Activated CD4-positive, alpha-beta T cell treated with anti-CD3 and anti-CD28 coated beads for 1 hour (primary cell): ENCODE measurements at places on chromosomes 6 and 20.

DNA sequence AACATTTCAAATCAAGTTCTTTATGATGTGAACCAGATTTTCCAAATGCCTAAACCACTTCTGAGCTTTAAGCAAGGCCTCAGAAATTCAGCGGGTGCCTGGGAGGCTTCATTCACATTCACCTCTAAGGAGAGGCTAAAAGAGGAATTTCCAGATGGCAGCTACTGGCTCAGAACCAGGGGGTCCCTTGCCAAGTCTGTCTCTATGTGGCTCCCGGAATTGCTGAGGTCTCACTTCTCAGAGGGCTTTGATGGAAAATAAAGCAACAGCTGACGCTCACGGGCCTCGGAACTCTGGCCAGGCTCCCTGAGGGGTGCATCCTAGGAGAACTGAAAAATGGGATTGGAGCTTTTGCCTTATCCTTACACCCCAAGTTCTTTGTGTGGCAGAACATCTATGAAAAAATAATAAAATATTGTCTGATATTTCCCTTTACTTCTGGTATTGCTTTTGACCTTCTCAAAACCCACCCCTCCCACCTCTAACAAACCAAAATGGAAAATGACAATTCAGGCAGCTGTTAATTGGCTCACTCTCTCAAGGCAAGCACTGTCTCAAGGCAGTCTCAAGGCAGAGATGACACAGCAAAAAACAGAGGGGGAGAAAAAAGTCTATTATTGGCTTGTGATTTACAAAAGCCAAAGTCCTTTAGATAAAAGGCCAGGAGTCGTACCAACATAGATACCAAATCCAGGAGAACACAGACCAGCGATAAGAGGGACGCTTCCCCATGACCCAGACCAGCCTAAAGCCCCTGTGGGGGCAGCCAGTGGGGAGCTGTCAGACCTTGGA, 21.8 kb upstream of the LRRN4 start:
- DNase-seq, result no peak

- DNase-seq, result no peak
Measured at GRCh38 chr20:38844963-38845362, 39.5 kb downstream of the PPP1R16B start.

DNA sequence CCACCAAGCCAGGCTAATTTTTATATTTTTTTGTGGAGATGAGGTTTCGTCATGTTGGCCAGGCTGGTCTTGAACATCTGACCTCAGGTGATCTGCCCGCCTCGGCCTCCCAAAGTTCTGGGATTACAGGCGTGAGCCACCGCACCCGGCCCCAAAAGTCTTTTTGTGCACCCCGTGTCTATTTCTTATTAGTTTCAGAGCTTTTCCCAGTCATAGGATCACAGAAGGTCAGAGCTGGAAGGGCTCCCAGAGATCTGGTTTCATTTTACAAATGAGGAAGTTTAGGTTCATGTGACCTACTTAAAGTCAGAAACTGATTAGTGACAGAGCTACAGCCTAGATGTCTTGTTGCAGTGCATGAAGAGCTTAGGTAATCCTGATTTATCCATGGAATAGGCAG, 1.6 kb upstream of the OGFRL1 start:
- DNase-seq, result no peak

GRCh38 chr6:84348801-84349200, 121.4 kb upstream of the CEP162 start:
- no peak for DNase-seq

DNA sequence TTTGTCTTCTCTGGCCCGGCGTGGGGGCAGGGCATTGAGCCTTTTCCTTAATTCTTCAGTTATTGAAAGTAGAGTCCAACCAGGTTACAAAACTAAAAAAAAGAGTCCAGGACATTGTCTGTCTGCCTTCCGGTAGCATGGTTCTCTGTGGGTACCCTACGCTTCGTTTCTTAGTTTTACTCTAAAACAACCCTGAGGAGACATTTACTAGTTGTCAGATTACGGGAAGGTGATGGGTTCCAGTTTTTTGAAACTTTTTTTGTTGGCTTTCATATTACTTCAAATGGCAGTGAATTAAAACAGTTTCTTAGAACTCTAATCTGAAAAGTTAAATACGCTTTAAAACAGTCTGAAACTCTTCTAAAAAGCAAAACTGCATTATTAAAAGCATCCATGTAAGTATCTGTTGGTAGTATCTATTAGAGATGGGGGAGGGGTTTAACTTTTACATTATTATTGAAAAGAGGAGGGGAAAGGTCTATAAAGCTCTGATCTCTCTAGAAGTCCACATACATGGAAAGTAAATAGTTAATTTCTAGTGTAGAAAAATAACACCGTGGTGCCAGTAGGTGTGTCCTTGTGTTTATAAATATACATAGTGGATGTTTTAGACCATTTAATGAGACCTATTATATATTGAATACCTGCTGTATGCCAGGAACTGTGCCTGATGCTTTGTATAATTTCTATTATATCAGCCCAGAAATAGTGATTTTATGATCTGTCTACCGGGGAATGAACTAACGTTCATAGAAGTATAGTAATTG, 2.2 kb downstream of the BICRAL start:
- DNase-seq, result no peak

DNA sequence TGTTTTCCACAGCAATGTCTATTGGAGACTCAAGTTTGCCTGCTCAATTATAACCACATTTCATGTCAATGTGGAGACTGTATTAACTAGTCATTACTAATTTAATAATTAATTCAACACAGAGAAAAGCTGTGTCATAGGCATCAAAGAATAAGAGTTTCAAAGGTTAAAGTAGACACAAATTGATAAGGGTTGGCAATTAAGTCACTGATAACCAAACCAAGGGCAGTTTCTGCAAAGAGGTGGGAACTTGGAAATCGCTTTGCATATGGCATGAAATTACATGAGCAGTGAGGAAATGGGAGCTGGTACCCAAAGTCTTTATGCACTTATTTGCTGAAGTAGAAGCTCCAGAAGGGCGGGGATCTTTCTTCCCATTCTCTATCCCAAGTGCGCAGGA, 34.2 kb downstream of the GCLC start:
- DNase-seq, result no peak

GRCh38 chr6:70180183-70180900, 122.5 kb downstream of the COL9A1 start:
- DNase-seq, result no peak

DNA sequence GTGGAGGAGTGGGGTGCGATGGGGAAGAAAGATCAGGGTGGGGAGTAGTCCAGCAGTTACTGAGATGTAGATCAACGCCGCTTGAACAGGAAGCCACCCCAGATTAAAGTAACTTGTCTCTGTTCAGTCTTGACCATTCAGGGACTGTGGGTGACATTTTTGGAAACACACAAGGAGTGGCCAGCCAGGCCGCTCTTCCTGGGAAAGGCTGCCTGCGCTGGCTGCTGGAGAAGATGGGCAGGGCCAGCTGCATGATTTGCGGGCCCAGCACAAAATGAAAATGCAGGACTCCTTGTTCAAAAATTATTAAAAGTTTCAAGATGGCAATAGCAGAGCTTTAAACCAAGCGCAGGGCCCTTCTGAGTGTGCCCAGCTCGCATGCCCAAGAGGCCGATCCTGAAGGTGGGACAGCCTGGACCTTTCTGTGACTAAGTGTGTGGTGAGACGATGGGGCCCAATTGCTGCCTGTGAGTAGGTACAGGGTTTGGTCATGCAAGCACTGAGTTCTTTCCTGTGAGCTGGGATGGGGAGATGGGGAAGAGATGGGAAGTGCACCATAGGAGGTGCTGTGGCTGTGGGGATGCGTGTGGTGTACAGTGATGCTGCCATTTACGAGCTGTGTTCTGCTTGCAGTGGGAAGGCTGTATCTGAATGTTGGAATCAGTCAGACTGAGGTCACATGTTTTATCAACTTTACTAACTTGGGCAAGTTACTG, 51.3 kb downstream of the DAAM2 start:
- DNase-seq, result no peak

DNA sequence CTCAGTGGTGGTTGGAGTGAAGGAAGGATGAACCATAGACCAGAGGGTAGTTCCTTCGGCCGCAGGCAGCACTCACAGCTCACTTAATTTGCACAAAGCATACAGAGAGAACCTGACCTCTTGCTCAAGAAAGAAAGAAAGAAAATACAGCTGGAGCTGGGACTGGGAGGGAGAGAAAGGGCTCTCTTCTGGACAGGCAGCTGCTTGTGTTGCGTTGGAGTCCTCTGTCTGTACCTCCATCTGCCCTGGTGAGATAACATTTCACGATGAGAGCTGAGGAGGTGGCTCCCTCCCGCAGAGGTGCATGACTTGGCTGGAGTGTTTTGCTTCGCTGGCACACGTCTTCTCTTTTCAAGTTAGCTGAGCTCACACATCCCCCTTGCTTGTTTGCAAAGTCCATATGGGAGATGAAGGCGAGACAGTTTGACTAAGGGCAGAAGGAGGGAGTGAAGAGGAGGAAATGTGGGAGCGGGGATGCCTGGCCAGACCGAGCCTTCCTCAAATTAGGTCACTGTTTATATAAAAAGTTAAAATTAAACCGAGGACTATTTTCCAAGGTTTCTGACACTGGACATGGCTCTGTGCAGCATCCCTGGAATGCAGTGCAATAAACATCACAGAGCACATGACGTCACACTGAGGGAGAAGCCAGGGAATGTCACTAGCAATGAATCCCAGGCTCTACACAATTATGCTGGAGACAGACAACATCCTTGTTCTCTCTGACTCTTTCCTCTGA, 359.4 kb downstream of the CD83 start:
- no peak for DNase-seq

- DNase-seq, result no peak
Measured at GRCh38 chr6:28824793-28825731, 98.7 kb downstream of the TRIM27 start.

DNA sequence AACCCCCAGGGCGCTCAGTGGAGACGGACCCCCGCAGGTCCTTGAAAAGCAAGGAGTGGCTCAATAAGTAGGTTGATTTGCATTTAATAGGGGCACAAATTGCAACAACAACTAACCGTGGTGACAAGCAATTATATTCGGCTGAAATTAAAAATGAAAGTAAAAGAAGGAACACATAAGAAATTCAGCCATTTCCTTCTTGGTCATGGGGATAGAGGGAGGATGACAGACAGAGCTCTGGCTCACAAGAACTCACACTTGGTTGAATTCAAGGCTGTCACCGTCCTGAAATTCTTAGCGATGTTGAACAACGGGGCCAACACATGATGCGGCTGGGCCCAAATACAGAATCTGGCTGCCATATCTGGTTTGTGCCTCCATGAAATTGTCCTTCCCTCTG, 129.0 kb downstream of the EDN3 start:
- DNase-seq, result no peak

- no peak for DNase-seq
Measured at GRCh38 chr6:108482559-108482958, 78.2 kb upstream of the FOXO3 start.

DNA sequence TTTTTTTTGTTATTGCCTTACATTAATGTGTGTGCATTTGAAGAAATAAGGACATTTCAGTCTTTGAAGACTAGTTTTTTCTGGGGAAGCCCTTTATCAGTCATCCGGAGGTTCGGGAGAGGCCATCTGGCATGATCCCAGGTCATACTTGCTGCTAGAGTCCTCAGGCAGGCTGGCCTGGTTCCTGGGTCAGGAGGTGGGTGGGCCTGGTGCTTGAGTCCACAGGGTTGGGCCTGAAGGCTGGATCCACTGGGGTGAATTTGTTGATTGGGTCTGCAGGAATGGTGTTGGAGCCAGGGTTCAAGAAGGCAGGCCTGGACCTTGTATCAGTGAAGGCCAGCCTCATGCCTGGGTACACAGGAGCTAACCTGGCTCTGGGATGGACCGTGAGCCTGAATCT, 15.8 kb upstream of the WFDC9 start:
- no peak for DNase-seq

- no peak for DNase-seq
Measured at GRCh38 chr6:98831057-98831958, 3.1 kb upstream of the POU3F2 start.

- no peak for DNase-seq
Measured at GRCh38 chr6:85419046-85419759, 30.7 kb upstream of the NT5E start.

GRCh38 chr6:170045563-170045960, 245.3 kb downstream of the DLL1 start:
- DNase-seq, result no peak

- DNase-seq, result no peak
Measured at GRCh38 chr6:42808492-42809483, 26.9 kb downstream of the BICRAL start.

DNA sequence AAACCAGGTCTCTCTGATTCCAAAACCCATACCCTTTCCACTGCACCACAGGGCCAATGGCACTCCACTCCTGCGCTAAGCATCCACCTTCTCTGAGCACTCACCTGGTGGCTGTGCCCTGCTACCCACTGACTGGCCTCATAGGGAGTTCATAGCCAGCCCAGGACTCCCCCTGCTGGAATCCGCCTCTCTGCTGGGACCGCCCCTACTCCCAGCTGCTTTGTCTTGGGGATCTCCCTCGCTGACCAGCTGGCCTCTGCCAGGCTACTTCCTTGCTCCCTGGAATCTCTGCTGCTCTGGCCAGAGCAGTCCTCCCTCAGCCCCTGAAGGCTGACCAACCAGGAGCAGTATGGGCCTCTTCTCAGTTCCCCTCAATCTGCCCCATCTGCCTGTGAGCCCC, 129.7 kb downstream of the FAXC start:
- no peak for DNase-seq

- DNase-seq, result no peak
Measured at GRCh38 chr6:4668271-4669179, 107.7 kb upstream of the CDYL start.

DNA sequence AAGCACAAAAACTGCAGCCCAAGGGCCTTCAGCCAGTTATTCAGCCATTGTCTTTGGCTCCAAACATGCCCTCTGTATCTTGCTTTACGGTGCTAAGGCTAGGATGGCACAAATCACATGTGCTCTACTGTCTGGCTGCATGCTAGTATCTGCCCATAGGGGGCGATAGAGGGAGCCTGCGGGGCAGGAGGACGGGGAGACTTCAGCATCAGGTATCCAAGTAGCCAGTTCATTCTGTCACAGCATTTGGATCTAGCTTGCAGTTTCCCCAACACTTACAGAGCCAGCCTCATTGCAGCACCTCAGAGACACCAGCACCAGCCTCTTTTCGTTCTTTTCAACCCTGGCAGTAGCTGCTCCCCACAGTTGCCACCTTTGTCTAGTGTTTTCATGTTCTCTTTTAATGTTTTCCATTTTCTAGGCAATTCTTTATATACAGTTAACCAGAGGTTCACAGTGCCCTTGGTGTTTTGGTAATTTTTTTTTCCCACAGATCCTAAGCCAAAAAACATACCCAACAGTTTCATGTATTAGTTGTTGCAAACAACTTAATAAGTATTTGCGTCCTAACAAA, 705.9 kb downstream of the PTPRT start:
- DNase-seq, result no peak

DNA sequence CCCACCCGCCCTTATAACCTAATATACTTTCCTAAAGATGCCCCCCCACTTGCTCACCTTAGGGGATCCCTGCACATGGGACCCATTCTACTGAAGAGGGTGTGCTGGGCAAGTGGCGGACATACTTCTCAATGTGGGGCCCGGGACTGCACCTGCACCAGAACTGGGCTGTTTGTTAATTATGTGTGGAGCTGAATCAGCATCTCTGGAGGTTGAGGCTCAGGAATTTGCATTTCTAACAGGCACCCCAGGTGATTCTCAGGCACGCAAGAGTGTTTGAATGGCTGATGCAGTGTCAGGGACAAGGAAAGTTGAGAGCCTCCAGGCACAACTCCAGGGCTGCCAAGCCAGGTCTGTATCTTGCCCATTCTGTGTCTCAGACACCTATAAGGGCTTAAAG, 8.9 kb upstream of the PTPRT start:
- DNase-seq, result no peak
